ENCODE measurements at places on chromosomes 3 and 15.

DNA sequence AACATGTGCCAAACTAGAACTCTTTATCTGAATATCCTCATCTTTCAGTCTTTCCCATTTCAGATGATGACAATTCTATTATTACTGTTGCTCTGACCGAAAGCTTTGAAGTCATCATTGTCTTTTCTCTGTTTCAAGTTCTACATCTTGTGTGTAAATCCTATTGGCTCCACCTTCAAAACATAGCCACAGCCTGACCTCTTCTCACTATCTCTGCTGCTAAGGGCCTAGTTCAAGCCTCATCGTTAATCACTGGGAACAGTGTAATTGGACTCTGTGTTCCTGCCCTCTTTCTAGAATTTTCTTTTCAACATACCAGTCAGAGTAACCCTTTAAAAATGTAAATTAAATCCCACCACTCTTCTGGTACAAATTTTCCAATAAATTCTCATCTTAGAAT, 105.1 kb downstream of the OXSM start:
- DNase-seq: no peak

GRCh38 chr15:50190166-50190570, 8.2 kb downstream of the SLC27A2 start:
- DNase-seq: no peak

DNA sequence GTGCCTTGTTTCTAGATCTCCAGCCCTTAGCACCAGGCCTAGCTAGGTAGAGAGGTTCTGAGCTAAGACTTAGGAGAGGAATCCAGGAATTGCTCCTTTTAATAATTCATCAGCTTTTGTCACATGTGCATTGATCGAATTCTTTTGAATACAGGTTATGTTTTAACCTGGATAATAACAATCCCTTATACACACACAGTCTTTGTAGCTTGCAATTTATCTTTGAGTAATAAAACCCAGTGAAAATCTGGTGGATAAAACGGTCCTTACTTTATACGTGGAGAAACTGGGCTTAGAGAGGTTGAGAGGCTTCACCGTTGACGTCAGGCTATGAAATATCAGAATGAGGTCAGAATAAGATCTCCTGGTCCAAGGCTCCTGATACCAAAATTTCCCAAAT, 7.2 kb upstream of the SCN10A start:
- no peak for DNase-seq

DNA sequence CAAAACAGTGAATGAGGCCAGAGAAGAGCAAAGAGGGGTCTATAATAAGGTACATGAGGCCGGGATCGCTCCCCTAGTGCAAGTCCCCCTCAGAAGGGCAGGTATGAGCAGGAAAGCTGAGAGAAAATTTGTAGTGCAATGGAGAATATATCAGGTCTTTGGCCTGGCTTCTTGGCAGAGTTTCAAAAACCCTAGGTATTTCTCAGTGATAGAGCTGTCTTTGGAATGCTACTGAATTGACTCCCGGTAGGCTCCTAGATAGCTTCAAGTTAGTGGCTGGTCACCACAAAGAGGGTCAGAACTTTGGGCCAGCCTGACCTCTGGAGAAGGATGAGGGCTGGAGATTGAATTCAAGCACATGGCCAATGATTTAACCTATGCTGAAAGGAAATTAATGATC, 30.6 kb upstream of the OXTR start:
- no peak for DNase-seq

DNA sequence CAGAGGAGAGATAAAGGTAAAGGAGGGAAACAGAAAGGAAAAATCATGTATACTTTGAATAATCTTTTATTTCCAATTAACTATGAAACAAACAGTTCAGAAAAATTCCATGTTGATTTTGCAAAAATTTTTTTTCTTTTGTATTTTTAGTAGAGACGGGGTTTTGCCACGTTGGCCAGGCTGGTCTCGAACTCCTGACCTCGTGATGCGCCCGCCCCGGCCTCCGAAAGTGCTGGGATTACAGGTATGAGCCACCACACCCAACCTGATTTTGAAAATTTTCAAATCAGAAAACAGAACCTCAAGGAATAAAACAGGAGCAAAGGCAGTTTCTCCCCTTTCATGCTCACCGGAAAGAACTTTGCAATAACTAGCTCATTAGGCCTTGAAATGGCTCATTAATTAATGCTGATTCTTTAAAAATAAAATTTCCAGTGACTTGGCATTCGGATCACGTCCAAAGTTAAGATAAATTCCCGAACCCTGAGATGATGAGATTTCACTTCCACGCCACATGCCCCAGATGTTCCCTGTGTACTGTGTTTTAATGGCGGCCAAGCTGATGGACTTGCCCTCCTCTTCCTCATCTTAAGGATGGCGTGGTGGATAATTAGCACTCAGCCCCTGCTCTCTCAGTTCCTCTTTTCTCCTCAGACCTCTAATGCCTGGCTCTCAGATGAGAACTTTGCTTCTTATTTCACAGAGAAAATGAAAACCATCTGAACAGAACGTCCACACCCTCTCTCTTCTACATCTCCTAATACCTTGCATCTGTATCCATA, 10.8 kb downstream of the BCL2L10 start:
- DNase-seq: no peak

- DNase-seq: no peak
These were observed 27.2 kb upstream of the SLC25A36 start for GRCh38 chr3:140914384-140914945.

GRCh38 chr3:8619548-8619947, 25.1 kb downstream of the SSUH2 start:
- DNase-seq: no peak

GRCh38 chr3:72821161-72821781, 27.0 kb downstream of the SHQ1 start:
- no peak for DNase-seq

DNA sequence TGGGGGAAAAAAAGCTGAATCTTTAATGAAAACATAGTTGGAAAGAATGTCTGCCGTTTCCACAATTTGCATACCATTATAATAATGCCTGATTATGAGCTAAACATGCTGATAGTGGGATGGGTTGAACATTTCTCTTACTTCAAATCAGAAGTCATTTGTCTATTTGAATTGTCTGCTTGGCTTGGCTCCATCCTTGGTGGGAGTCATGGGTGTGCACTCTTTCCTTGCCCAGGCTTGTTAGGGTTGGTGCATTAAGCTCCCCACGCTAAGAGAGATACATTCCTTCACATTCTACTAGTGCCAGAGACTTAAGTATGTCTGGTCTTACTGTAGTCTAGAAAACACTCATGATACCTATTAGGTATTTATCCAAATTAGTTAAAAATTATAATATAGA, 121.4 kb upstream of the RARB start:
- no peak for DNase-seq

DNA sequence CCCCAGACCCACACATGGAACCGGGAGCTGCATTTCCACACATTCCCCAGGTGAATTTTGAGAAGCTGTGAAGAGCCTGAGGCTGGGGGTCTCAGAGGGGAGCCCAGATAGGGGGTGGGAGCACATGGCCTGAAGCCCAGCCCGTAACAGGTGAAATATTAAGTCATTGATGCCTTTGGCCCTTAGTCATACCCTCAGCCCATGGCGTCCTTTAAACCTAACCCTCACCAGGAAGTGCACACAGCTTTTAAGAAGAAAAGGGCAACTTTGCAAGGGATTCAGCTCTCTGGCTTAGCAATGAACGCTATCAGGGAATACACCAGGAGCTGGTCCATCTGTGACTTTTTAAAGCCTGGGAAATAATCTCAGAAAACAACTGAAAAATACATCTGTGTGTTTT, 40.6 kb downstream of the WNT7A start:
- no peak for DNase-seq

GRCh38 chr3:31227131-31227562, 305.6 kb upstream of the STT3B start:
- DNase-seq: no peak

- no peak for DNase-seq
These were observed 54.0 kb upstream of the EIF1B start for GRCh38 chr3:40255532-40255931.

- DNase-seq: no peak
These were observed 2.0 kb upstream of the MANF start for GRCh38 chr3:51382947-51383578.

DNA sequence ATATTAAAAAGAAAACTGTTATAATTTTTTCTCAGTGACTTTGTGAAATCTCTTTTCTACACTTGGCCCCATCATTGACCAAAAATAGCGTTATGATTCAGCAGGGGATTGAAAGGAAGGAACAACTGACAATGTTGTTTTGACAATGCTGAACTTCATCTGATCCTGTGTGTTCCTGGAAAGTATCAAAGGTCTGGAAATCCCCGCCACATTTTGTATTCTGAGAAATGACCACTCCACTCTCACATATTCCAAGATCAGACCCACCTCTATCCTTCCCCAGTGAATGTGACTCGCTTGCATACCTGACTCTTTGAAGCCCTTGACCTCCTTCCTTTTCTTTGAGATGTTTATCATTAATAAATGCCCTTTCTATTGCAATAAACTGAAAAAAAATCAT, 9.7 kb upstream of the RIOX2 start:
- no peak for DNase-seq

DNA sequence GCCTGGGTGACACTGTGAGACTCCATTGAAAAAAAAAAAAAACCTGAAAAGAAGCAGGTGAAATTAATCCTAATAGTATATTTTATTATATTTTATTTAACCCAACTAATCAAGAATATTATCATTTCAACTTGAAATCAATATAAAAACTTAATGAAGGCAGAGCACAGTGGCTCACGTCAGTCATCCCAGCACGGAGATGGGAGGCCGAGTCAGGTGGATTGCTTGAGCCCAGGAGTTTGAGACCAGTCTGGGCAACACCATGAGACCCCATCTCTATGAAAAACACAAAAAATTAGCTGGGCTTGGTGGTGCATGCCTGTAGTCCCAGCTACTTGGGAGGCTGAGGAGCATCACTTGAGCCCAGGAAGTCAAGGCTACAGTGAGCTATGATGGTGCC, 33.3 kb upstream of the SLC41A3 start:
- no peak for DNase-seq

- no peak for DNase-seq
These were observed 107.0 kb upstream of the RPL32 start for GRCh38 chr3:12948371-12948770.

DNA sequence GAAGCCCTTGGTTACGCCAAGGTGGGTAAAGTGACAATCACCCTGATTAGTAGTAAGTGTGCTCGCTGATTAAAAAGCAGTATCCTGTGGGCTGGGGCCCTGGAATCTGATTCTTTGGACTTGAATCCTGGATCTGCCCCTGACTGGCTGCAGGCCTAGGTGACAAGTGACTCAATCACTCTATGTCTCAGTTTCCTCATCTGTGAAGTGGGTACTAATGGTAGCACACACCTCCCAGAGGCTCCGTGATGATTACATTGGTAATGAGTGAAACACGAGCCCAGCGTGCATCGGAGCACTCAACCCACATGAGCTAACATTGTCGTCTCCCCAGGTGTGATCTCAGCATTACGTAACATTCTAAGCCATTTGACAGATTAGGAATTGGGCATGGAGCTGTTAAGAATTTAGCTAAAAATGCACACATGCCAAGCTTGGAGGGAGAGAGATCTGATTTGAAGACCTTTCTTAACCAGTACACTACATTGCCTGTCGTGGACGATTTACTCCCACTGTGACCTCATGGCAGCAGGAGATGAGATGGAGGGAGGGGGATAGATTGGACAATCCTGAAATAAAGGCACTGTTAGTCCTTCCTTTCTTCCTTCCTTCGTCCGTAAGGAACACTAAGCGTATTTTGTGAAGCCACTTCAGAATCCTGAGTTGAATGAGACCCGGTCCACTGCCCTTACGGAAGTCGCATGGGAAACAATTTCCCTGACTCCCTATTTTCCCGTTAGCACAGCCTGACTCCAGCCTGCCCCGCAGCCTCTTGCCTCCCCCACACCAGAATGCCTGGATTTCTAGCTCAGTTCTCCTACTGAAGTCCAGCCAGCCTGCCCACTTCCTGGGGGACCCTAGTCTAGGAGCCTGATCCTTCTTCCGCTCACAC, 32.1 kb downstream of the MGLL start:
- no peak for DNase-seq

DNA sequence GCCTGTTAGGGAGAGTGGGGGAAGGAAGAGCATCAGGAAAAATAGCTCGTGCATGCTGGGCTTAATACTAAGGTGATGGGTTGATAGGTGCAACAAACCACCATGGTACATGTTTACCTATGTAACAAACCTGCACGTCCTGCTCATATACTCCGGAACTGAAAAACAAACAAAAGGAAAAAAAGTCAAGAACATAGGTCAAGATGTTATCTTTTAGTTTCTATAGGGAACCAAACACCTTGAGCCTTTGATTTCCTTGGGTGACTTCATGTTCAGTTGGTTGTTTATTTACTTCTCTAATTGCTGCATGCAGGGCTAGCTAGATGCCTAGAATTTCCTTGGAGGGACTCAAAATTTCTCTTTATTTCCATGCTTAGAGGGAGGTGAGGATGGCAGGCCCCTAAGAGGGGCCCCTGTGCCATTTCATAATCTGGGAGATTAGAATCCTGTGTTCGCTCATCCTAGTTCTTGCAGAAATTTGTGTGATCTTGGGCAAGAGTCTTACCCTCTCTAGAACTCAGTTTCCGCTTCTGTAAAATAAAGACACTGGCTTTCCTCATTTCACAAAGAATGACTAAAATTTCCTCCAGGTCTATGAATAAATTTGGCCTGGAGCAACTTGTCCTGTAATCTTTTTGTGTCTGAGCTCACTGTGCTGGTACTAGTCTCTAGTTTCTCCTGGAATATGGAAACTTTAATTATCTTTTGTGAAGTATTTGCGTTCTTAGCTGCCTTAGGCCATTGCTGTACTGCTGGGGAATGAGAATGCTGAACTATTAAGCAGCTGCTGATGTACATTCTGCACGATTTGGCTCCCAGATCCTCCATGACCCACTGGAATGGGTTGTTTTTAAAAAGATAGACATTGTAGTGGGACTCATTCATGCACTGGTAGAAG, 457.5 kb downstream of the EDEM1 start:
- DNase-seq: no peak

GRCh38 chr15:57503051-57503702, 88.5 kb upstream of the MYZAP start:
- peak; percentile 35 for DNase-seq

DNA sequence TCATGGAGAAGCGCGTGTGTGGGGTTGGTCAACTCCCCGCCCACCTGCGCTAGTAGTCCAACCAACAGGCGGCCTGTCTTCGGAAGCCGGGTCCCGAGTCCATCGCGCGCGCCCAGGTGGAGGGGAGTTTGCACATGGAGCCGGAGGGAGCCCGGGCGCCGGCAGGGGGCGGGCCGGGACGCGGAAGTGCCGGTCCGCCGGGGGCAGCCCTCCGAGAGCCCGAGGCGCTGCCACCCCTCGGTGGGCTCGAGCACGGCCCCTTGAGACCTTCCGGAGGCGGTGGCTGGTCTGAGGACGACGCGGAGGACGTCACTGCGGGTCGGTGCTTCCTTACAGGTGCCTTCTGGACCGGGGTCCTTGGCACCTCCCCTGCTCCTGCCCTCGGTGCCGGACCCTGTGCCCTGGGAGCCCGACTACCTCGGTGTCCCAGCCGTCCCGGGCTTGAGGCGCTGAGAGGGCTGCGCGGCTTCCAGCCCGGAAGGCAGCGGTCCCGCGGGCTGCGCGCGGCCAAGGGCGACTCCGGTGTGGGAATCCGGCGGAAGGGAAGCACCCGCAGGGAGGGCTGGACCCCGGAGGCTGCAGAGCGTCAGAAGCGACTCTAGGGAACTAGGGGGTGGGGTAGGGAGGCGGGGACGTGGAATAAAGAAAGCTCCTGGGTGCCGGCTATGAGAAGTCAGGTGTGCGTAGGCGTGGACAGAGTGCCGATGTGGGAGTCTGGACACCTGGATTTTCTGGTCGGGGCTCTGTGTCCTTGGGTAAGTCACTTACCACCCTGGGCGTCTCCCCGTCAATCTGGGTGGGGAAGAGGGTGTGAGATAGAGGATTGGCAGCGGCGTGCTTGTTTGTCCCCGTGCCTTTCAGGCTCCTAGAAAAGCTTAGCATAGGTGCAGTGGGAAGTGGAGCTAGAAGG, 212.3 kb downstream of the FGF12 start:
- peak; percentile 4 for DNase-seq

- DNase-seq: no peak
These were observed 274.5 kb upstream of the C2CD4B start for GRCh38 chr15:62439543-62440016.

All from A549 (cell line).